ENCODE measurements at places on chromosomes 3 and 15. TPM values are rescaled to one million over a fixed set of nuclear protein-coding genes. Genes with fewer than 3 reads are reported as not detected.

The CMTM8 gene
- total RNA-seq: 2.8 TPM

The EXD1 gene
- total RNA-seq: not detected

The TRIM71 gene
- total RNA-seq: 0.69 TPM

The MEIS2 gene
- total RNA-seq: 25.5 TPM

The ZBED2 gene
- total RNA-seq: 1.4 TPM

The PLA2G4E gene
- 33.8 TPM for total RNA-seq

- DNase-seq: no peak
Observed at GRCh38 chr3:42735615-42736014, 33.0 kb upstream of the HHATL start.

DNA sequence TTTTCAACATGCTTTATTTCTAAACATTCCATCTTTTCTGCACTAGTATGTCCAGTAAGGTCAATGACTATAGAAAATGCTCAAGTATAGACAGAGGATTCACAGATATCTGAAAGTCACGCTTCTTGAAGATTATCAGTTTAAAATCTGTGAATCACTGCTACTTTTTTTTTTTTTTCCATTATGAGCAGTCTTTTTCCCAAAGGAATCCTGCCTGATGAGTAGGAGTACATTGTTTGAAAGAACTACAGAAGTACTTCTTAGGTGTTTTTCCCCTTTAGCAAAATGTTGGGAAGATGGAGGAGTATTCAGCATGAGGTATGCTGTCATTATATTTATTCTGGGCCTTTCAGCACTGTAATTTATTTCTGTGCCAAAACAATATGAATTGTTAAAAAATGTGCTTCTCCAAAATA lies 266.2 kb downstream of the NLGN1 start:
- peak; percentile 24 for DNase-seq

GRCh38 chr3:70863049-70863448 lies 550.6 kb upstream of the MDFIC2 start:
- no peak for DNase-seq

- DNase-seq: no peak
Observed at GRCh38 chr3:174072675-174073074, 675.1 kb downstream of the NLGN1 start.

GRCh38 chr3:32316319-32316718 lies 75.3 kb upstream of the CMTM7 start:
- no peak for DNase-seq

Measured in skin of body (tissue), 3 donors.